ENCODE measurements at places on chromosomes 7 and 10.
A peak's percentile ranks its signal among the peaks of the same experiment; 100 is the strongest.

GRCh38 chr7:151630851-151631569 lies 111.3 kb upstream of the RHEB start:
- no peak for DNase-seq

- no peak for DNase-seq
Observed at GRCh38 chr7:73452999-73453635, 19.5 kb downstream of the FZD9 start.

- no peak for DNase-seq
Observed at GRCh38 chr7:47577321-47577919, 4.5 kb downstream of the TNS3 start.

- no peak for DNase-seq
Observed at GRCh38 chr7:103690242-103690974, 244.4 kb upstream of the SLC26A5 start.

DNA sequence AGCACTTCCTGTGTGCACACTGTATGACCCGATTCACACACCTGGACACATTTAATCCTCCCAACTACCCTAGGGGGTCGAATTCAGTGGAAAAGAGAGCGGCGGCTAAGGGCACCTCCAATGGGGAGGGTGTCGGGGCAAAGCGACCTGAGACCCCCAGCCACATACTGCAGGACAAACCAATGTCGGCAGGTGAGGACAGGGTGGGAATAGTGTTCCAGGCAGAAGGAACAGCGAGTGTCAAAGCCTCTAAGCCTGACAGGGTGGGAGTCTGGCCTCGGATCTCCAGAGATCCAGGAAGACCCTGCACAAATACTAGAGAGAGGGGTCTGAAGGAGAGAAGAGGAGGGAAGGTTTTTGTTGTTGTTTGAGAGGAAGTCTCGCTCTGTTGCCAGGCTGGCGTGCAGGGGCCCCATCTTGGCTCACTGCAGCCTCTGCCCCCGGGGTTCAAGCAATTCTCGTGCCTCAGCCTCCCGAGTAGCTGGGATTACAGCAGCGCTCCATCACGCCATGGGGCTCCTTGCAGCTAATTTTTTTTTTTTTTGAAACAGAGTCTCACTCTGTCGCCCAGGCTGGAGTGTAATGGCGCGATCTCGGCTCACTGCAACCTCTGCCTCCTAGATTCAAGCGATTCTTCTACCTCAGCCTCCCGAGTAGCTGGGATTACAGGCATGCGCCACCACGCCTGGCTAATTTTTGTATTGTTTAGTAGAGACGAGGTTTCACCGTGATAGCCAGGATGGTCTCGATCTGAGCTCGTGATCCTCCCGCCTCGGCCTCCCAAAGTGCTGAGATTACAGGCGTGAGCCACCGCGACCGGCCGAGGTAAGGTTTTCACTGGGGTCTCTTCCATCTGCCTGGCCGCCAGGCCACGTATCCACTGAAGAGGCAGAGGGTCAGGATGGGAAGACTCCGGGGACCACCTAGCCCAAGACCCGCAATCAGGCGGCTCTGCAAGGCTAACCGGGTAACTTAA lies 1.2 kb upstream of the ARPC1B start:
- DNase-seq, result no peak

DNA sequence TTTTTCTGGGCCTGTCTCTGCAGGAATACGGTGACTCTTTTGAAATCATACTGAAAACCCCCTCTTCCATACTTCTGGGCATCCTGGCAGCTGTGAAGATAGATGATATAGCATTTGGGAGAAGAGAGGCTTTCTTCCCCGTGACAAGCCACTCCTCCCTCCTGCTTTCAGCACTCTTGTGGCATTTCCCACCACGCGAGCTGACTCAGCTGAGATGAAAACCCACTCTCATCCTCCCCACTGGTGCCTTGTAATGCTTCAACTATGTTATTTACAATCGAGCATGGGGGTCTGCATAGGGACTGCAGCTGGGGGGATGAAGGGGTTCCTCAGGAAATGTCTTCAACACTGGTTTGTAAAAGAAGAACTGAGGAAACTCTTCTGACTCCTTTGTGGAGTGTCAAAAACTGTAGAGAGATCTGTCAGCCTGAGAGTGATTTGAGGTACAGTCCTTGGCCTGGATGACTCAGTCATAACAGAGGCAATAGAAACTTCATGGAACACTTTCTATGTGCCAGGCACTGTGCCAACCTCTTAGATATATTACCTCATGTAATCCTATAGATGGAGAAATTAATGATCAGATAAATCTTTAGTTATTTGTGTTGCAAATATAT lies 1.7 kb upstream of the TBATA start:
- DNase-seq, result no peak

- DNase-seq, result peak; percentile 62
Observed at GRCh38 chr7:101200862-101201599, at the start of gene MOGAT3. Gene MOGAT3, minus strand, starts transcription at chr7:101201036. Its CDS starts 182 bp downstream, at chr7:101200854.

DNA sequence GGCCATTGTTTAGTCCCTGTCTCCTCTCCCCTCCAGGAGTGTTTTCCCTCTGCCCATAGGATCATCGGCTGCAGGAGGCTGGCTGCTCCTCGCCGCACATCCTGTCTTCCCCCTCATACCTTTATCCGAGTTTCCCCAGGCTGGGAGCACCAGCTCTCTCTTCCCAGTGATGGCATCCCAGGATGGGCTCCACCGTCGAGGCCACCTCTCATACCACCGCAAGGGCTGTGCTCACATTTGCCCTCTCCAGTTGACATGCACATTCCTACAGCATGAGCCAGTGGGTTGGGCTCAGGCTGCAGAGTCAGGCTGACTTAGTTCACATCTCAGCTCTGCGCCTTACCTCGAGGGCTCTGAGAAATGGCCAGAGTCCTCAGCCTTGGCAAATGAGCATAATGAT lies 12.1 kb downstream of the HKDC1 start:
- peak; percentile 74 for DNase-seq

GRCh38 chr7:522071-522950 lies 2.7 kb upstream of the PDGFA start:
- DNase-seq, result peak; percentile 66

DNA sequence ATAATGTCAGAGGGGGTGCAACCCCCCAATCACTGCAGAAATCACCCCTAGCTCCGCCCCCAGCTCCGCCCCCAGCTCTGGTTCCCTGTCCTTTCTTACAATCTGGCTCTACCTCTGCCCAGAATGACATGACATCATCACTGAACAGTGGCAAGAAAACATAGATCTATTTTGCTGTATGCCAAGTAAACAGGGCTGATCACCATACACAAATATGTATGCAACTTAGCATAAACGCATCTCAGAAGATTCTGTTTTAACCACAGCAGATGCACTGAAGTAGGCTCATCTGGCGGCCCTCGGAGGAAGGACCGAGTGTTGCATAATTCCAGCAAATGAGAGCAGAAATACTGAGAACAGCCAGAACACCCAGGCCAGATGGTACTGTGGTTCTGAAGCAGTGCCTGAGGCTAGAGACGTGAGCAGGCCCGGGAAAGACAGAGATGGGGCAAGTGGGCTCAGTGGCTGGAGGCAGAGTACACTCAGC lies 293.3 kb upstream of the KLF14 start:
- DNase-seq, result no peak

DNA sequence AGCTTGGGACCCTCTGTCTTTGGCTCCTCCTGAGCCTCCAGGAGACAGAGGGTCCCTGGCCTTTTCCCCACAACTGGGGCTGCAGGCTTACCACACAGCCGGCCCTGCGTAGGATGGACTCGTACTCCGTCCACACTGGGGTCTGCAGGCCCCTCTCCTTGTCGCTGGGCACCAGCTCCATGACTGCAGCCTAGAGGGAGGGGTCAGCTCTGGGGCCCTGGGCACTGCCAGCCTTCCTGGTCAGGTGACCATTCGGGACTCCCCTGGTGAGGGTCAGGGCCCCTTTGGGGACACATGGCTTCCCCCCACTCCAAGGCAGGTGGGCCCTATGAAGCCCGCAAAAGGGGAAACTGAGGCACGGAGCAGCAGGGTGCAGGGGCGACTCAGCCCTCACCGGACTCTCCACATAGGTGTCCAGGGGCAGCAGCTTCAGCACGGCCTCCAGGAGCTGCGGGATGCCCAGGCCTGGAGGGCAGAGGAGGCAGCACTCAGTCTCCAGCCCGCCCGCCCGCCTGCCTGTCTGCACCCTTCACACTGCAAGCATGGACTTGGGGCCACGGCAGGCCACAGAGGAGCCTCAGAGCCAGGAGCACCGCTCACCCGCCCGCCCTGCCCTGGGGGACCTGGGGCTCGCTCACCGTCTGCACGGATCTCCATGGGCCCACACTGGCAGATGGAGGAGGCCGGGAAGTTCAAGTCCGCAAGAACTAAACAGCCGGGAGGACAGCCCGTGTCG lies 1.1 kb downstream of the FUOM start:
- DNase-seq, result no peak

DNA sequence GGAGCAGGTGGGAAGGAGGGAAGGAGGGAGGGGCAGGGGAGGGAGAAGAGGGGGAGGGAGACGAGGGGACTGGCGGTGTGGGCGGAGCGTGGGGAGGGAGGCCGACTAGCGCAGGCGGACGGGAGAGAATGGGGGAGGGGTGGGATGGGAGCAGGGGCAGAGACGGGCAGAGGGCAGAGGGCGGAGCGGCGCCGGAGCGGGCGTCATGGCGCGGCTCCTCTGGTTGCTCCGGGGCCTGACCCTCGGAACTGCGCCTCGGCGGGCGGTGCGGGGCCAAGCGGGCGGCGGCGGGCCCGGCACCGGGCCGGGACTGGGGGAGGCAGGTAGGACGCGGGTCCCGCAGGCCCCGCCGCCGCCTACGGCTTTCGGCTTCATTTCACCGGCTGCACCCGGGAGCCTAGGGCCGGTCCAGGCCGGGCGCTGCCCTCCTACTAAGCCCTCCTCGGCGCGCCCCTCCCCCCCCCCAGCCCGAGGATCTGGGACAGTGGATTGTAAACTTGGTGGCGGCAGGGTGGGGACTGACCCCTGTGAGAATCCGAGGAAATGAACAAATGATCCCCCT lies at the start of gene MSRB2:
Gene MSRB2 (plus strand): TSS at position 176 of the 562 bp plus-strand sequence. CDS start 30 bp downstream, at position 206.
- DNase-seq, result peak; percentile 90

DNA sequence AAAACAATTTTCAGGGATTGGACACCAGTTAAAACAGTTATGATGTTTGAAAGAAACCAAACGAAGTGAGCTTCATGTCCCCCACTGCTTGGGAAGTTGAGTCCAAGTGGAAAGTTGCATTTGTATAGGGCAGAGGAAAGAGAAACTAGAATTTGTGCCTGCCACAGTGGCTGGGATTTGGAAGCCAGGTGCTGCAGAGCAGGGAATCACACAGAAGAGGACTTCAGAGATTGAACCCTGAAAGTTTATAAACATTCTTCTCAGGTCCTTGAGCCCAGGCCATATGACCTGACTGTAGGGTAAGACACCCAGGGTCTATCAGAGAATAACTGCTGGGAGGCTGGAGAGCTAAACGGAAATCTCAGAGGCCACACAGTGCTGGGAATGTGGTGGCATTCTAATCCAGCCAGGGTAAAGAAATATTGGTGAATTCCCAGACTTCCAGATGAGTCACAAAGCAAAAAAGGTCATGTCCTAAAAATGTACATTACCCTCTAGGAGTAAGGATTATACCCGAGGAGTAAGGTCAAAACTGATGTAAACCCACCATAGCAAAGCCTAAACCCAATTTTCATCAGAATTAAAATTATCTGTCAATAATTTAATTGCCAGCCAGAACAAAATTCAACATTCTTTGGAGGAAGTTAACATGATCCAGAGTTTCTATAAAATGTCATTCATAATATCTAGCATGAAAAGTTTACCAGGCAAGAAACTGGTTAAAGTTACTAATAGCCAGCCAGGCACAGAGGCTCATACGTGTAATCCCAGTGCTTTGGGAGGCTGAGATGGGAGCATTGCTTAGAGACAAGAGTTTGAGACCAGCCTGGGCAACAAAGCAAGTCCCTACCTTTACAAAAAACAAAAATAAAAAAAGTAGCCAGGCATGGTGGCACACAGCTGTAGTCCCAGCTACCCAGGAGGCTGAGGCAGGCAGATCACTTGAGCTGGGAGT lies 31.2 kb downstream of the TOMM7 start:
- no peak for DNase-seq

GRCh38 chr7:50664937-50665336 lies 99.7 kb upstream of the DDC start:
- DNase-seq, result no peak

- peak; percentile 13 for DNase-seq
Observed at GRCh38 chr7:149853157-149853556, 15.0 kb downstream of the ZNF862 start.

- DNase-seq, result no peak
Observed at GRCh38 chr10:14325325-14325955, 5.3 kb downstream of the FRMD4A start.

Data from LoVo (cell line).